Activated T-helper 1 cell treated with anti-CD3 and anti-CD28 coated beads, Interleukin-2, amount 50 U/mL, for 16 hours (primary cell): ENCODE measurements at places on chromosomes 2 and 18.

DNA sequence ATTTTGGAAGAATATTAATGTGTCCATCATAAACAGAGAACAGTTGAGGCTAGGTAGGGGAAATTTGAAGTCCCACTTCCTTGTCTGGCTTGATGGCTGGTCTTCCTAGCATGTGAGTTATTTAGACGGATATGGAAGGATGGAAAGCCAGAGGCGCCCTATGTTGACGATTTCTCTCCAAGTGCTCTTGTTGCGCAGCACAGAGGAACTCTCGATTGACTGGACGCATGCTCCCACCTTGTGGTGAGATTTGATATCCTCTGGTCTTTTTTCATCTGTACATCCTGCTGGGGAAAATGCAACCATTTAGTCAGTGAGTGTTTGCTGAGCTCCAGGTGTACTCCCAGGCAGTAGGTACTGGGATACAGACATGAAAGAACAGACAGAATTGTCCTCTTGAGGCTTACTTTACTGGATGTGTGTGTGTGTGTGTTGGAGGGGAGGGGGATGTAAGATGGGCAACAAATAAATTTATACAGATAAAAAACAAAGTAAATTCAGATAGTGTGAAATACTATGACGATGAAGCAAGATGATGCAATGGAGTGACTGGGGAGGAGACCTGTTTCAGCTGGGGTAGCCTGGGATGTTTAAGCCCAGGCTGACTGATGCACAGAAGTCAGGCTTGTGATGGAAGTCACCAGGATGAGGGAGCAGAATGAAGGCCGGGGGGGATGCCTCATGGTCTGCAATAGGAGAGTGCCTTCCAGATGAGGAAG is 137.2 kb downstream of the TRIM43 start:
- no peak for DNase-seq

DNA sequence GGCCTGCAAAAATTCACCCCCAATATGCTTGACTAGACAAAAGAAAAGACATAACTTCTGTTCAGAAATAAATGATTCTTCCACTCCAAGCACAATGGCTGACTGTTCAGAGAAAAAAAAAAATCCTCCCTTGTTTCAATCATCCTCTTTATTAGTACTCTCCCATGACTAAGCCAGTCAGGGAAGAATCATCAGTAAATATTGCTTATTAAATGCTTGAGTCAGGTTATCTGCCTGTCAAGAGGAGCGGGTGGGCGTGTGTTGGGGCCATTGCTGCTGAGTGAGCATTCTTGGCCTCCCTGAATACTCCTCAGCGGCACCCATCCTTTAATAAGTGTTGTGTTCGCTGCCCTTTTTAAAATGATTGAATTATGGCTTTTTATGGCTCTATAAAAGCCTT is 1334.8 kb upstream of the CELF4 start:
- no peak for DNase-seq

DNA sequence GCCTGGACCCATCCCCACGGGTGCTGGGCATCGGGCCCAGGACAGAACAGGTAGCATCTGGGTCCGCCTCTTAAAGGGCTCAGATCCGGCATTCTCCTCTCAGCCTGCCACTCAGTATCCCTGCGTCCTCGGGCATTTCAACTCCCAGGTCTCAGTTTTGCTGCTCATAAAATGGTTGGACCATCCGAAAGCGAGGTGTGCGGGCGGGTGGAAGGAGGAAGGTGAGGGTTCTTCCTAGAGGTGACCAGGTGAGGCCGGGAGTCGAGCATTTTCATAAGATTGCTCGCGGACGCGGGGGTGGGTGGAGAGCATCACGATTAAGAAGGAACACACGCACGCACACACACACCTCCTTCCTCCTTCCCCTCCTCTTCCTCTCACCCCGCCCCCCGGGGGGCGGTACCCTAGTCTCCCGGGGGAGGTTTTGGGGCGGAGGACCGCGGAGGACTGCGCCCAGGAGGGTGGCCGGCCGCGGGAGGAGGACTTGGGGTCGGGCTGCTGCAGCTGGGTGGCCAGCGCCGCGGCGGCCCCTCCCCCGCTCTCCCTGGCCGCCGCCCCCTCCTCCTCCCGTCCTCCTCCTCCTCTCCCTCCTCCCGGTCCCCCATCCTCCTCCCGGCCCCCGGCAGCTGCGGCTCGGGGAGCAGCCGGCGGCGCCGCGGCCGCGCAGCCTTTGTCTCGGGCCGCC is 97.9 kb upstream of the GPR45 start:
- no peak for DNase-seq

DNA sequence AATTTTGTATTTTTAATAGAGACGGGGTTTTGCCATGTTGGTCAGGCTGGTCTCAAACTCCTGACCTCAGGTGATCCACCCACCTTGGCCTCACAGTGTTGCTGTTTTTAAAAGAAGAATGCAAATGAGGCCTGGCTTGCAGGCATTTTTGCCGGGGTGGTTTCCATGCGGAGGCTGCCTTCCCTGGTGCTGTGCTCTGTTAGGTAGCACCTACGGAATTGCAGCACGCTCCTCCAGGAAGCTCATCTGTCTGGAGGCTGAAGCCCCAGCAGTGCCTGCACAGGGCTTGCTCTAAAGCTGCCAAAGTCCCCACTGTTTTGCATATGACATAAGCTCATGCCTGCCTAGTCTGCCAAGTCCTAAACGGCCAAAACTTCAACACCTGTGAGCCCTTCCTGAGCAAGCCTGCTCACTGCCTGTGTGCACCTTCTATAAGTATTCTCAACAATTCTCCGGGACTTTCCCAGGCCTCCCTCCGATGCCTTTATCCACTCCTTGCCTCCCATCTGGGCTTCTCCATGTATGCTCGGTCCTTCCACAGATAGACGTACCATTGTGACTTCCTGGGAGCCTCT is 551.3 kb upstream of the RAB6C start:
- DNase-seq = no peak

GRCh38 chr2:29405707-29406106 is 290.5 kb downstream of the CLIP4 start:
- DNase-seq = no peak

DNA sequence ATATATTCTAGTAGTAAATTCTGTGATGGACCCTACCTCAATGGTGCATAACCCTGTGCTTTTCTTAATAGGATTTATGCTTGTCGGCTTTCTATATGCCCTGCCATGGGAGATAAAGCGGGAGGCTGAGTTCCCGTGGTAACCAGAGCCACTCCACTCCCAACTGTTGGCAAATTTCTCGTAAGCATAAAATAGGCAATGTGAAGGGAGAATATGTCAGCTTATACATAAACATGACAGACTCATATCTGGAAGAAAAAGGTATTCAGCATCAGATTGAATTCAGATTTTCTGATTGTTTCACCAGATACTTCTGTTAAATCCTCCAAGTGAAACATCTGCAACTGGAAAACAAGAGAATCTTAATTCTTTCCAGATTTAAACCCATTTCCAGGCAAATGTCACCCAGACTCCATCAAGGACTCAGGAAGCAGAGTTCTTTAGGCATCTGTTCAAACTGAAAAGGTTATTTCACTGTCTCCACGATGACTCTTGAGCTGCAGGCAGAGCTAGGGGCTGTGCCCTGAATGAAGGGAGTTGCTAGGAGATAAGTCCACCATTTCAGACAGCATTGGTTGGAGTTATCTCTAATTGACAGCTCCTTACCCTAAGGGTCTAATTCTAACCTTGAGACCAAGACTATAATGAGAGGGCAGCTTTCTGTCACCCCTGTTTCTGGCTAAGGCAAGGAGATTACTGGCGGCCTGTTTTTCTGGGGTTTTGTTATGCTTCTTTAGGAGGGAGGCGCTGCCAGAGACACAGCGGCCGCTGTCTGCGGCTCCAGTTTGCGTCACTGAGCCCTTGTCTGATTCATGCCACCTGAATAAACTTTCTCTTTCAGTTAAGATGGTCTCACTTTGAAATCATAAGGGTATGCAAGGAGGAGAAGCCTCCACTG is 381.3 kb downstream of the SOX11 start:
- DNase-seq = no peak

- no peak for DNase-seq
Observed at GRCh38 chr2:95388856-95389244, 13.7 kb upstream of the FAHD2A start.

DNA sequence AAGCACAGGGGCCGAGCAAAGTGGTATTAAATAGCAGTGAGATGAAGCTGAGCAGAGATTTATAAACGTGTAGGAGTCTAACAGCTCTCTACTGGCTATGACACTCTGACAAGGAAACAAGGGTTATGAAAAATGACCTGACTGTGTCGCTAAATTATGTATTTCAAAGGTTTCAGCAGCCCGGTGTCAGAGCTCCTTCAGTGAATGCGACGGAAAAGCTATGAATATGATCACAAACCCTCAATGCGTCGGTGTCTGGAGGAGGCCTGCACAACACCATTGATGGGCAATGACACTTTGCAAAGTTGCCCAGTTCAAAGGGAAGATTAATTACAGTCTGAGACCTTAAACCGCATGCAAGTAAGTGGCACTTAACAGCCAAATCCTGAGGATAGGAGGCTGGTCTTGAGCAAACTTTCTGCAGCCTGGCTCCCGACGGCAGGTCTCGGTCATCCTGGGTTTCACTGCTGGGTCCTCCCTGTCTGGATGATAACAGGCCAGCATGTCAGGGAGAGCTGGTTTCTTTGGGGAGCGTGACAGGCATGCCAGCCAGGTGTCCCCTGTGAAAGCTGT is 615.1 kb upstream of the SALL3 start:
- DNase-seq = no peak

GRCh38 chr2:40957508-40957907 is 505.6 kb upstream of the SLC8A1 start:
- DNase-seq = no peak

GRCh38 chr2:237702441-237703391 is 75.3 kb downstream of the LRRFIP1 start:
- DNase-seq = no peak

DNA sequence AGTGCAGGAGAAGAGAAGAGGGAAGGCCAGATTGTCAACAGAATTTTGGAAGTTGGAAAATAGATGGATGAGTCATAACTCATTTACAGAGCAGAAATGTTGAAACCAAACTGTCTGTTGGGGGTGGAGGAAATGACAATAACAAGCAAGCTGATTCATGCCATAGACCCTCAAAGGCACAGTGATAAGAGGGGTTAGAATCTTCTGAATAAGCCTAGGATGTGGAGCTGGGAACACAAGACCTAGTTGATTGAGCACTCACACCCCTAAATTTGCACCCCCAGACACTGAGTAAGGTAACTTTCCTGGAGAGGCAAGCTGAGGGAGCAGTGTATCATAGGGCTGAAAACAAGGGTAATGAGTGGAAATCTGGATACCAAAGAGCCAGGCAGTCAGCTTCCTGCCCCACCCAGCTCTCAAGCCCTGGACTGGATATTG is 141.4 kb downstream of the SCG2 start:
- DNase-seq = no peak

GRCh38 chr2:103977241-103977640 is 876.7 kb upstream of the POU3F3 start:
- DNase-seq = no peak

DNA sequence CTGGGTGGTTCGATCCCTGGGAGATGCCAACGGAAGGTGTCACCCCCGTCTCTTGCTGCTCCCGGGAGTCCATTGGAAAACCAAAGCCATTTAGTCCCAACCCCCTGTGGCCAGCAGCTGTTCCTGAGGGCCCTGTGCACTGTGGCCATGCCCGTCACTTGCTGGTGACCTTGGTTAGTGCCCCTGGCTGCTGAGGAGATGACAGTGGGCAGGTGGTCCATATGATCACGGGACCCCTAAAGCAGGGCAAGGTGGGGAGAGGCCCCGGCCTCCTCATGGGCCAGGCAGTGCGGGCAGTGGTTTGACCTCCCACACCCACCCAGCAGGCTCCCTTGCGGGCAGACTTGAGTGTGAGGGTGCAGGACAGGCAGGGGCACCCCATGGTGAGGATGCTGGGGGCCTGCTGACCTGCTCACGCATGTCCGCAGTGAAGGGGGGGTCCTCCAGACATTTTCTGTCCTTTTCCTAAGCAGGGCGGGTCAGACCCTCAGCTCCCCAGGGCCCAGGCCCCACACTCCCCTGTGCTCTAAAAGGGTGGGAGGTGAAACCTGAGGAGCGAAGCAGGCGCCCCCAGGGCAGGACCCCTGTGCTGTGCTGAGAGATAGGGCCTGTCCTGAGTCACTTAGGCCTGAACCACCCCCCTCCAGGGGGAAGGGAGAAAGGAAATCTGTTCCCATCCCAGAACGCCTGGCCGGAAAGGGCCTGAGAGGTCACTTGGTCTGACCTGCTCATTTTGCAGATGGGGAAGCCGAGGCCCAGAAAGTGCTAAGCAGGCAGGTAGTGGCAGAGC is 6.8 kb downstream of the ITM2C start:
- no peak for DNase-seq

- no peak for DNase-seq
Observed at GRCh38 chr2:218009765-218010139, 7.0 kb upstream of the TNS1 start.
